ENCODE measurements at places on chromosomes 3 and 15. TPM values are rescaled to one million over a fixed set of nuclear protein-coding genes. Genes with fewer than 3 reads are reported as not detected.

DNA sequence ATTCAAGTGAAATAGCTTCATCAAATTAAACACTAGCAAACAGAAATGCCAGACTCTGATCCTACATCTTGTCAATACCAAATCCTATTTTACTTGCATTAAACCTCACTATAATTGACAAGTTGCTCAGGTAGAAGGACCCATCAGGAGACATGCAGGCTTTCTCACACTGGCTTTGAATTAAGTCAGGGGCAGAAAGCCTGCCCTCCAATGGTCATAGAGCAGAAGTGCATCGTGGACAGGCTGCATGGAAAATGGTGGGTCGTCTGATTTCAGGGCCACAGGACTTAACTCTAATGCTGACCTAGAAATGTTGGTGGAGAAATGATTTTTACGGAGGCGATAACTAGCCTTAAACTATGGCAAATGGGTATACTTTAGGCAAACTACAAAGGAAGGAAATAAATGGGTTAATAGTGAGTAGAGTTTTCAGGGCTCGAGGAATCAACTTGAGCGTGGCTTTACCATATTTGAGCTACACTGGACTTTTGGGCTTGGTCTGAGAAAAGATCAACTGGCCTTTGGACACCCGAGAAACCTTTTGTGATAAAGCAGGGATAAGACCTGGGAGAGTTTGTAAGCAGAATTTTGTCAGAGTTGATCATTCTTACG lies 283.9 kb downstream of the GRM7 start:
- no peak for DNase-seq

- DNase-seq, result peak; percentile 84
These were observed 86.2 kb upstream of the PIAS1 start for GRCh38 chr15:67967871-67968431.

The ISLR gene
- total RNA-seq, result 186 TPM

GRCh38 chr3:120129051-120129450 lies 34.8 kb upstream of the GSK3B start:
- DNase-seq, result no peak

Data from uterus (tissue), 4 donors.